ENCODE measurements at places on chromosomes 5 and 9.
A peak's percentile ranks its signal among the peaks of the same experiment; 100 is the strongest.

- no peak for DNase-seq
These were observed 62.6 kb downstream of the SUSD1 start for GRCh38 chr9:112112519-112112918.

- no peak for DNase-seq
These were observed 158.6 kb upstream of the CD180 start for GRCh38 chr5:67355120-67355713.

- no peak for DNase-seq
These were observed 390.4 kb upstream of the CDH6 start for GRCh38 chr5:30802961-30803705.

DNA sequence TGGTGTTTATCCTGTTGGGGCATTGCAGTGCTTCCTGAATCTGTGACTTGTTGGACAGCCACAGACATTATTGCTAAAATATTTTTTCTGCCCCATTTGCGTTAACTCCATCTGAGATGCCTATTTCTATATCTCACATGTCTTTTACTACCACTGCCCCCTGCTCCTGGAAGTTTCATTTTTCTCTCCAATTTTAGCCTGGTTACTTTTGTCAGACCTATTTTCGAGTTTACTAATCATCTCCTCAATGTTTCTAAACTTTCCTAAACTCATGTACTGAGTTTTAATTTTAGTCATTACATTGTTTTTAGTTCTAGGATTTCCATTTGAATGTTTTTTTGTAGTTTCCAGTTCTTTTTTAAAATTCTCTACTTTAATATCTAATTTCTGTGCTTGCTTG lies 17.6 kb downstream of the HAPLN1 start:
- no peak for DNase-seq

DNA sequence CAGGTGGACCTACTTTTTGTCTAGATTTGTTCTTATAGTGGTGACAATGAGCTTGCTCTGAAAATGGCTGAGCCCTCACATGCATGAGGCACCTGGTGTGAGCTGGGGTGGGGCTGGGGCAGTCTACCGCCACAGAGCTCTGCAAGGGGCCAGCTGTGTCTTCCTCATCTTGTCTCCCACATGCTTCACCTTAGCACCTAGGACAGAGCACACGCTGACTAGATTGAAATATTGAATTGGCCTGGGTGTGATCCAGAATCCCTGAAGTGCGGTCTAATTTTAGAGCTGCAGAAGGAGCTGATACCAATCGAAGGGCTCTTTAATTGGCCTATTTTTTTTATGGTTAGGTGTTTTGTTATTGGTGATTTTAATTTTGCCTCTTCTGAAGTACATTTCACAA lies 126.1 kb upstream of the NFIB start:
- DNase-seq, result no peak

- no peak for DNase-seq
These were observed 92.8 kb upstream of the CCDC112 start for GRCh38 chr5:115389034-115389798.

DNA sequence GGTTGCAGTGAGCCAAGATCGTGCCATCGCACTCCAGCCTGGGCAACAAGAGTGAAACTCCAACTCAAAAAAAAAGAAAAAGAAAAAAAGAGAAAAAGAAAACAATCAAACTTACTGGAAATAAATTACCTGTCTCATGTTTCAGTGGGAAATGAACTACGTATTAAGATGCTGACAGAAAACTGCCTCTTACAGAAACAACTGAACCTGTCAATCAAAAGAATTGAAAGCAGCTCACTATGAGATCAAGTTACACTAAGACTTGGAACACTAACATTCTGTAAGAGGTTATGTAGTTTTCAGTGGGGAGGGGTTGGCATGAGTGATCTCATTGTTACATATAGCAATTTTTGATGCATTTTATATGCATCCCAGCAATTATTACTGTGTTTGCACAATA lies 64.4 kb upstream of the SPATA31E1 start:
- DNase-seq, result no peak

GRCh38 chr9:71755869-71756268 lies 12.4 kb downstream of the CEMIP2 start:
- DNase-seq, result no peak

- no peak for DNase-seq
These were observed 3.6 kb downstream of the RXRA start for GRCh38 chr9:134329886-134330285.

GRCh38 chr9:18427691-18428090 lies 46.3 kb upstream of the ADAMTSL1 start:
- no peak for DNase-seq

DNA sequence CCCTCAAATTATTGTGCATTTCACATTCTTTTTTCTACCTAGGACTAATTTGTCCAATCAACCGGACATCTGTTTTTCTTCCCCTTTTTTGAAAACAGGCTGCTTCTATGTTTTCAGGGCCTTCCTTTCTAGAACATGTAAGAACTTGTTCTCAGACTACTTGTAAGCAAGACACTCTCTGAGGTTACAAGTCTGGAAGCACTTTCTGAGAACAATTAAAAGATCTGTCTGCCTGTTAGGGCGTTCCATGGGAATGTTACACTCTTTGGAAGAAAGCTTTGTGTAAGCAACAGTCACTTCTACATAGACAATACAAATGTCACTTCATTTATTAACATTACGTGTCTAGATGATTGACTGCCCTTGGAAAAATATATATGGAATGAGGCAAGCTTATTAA lies 50.9 kb upstream of the HSPB3 start:
- no peak for DNase-seq

DNA sequence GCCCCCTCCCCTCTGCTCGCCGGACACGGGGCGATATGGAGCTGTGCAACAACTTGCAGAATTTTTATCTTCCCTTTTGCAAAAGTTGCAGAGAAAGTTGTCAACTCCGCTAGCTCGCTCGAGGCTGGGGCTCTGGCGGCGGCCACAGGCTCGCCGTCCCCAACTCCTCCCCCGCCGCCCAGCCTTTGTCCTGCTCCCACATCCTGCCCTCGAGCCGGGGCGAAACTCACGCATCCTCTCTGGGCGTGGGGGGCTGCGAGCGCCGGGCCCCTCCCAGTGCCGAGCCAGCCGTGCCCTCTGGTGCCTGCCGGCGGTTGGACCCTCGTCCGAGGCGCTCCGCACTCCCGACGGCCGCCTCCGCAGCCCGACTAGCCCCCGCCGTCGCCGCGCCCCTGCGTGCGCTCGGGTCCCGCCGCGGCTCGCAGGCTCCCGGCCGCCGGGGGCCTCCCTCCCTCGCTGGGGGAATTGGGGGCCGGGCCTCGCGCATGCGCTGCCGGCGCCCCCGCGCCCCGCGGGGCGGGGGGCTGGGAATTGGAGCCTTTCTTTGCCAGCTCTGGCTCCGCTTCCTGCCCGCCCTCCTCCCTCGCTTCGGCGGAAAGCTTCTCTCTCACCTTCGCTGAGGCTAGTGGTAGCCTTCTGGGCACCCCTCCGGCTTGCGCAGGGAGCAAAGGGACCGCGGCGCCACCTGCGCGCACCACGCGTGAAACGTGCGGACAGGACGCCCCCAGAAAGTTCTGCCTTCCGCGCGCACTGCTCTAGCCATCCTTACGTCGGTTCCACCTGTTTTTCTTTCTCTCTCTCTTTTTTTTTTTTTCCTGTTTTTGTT lies at the start of gene CCNJL:
Gene CCNJL (minus strand): TSS at position 431 of the 826 bp plus-strand sequence. CDS start 641 bp downstream, outside the sequence.
- no peak for DNase-seq

- no peak for DNase-seq
These were observed 169.6 kb downstream of the ASTN2 start for GRCh38 chr9:117245175-117245829.

DNA sequence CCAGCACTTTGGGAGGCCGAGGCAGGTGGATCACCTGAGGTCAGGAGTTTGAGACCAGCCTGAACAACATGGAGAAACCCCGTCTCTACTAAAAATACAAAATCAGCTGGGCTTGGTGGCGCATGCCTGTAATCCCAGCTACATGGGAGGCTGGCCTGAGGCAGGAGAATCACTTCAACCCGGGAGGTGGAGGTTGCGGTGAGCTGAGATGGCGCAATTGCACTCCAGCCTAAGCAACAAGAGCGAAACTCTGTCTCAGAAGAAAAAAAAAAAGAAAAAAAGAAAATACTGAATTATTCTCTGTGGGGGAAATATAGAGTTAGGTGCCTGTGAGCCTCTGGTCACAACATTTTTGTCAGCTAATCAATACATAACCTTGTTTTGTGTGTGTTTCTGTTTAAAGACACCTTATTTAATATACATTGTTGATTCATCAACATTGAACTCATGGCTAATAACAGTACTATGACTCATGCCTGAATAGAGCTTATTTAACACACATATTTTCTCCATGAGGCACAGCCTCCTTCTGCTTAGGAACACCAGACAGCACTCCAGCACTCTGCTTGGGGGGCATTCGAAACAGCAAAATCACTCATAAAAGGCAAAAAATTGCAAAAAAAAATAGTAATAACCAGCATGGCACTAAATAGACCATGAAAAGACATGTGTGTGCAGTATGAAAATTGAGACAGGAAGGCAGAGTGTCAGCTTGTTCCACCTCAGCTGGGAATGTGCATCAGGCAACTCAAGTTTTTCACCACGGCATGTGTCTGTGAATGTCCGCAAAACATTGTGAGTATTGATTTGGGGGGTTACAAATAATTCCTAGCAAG lies at the start of gene IL31RA:
Gene IL31RA (plus strand): TSS at position 519 of the 836 bp plus-strand sequence. CDS start 214 bp downstream, at position 733.
- no peak for DNase-seq

- no peak for DNase-seq
These were observed 55.1 kb downstream of the ASS1 start for GRCh38 chr9:130499804-130500263.

DNA sequence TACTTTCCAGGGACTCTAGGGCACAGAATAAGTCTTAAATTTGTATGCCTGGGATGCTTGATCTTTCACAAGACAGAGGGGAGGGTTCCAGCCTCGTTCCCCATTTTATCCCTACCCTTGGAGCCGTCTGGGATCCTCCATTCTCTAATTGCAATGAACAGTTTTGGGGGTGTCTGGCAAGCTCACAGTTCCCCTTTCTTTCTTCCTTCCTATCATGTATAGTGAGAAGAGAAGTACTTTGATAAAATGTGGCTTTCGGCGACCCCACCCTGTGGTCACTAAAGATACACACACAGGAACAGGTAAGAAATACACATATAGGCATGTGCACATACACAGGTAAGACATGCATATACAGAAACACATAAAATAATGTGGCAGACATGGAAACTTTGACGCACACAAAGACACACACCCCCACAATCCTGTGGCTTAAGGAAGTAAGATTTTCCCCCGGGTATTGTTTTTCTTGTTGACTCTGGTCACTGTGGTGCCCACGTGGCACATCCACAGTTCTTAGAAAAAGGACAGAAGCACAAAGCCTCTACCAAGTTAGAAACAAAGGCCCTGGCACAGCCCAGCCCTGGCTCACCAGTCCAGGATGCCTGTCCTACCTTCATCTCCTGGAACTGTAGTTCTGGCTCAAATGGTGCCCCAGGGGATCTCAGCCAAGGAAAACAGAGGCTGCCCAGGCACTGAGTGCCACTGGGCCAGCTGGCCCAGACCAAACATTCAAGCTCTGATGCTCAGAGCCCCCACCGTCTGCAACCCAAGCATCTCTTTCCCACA lies 6.3 kb upstream of the SMU1 start:
- DNase-seq, result no peak

DNA sequence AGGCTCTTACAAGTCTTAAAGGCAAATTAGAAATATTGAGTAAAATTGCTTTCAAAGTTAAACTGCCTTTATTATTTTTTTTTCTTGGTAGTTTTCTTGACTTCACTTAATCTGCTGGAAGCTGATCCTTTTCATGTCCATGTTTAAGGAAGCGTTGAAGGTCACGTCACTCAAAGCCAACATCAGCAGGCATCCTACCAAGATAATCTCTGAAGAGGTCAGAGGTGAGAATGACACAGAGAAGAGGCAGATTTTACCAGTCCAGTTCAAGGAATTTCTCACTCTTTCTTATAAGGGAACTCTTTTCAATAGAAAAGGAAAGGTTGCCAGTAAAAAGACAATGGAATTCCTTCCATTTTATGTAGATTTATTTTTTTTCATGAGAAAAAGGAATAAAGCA lies 259.8 kb downstream of the ANXA1 start:
- no peak for DNase-seq

GRCh38 chr9:109244179-109245132 lies 76.4 kb downstream of the EPB41L4B start:
- DNase-seq, result peak; percentile 20

All from SK-N-MC (cell line).